SJSA1 (cell line): ENCODE measurements at places on chromosomes 1 and 21. TPM values are rescaled to one million over a fixed set of nuclear protein-coding genes. Genes with fewer than 3 reads are reported as not detected.

Gene CYYR1
- total RNA-seq, result 12.7 and 22.3 TPM in 2 replicates

GRCh38 chr1:230356190-230356589 lies 69.9 kb downstream of the PGBD5 start:
- no peaks in the 10 kb centered on the region for H3K4me1 ChIP-seq
- no peaks in the 10 kb centered on the region for H3K36me3 ChIP-seq
- no peaks in the 10 kb centered on the region for H3K27me3 ChIP-seq
- no peak overlapping the region for H3K27ac ChIP-seq

DNA sequence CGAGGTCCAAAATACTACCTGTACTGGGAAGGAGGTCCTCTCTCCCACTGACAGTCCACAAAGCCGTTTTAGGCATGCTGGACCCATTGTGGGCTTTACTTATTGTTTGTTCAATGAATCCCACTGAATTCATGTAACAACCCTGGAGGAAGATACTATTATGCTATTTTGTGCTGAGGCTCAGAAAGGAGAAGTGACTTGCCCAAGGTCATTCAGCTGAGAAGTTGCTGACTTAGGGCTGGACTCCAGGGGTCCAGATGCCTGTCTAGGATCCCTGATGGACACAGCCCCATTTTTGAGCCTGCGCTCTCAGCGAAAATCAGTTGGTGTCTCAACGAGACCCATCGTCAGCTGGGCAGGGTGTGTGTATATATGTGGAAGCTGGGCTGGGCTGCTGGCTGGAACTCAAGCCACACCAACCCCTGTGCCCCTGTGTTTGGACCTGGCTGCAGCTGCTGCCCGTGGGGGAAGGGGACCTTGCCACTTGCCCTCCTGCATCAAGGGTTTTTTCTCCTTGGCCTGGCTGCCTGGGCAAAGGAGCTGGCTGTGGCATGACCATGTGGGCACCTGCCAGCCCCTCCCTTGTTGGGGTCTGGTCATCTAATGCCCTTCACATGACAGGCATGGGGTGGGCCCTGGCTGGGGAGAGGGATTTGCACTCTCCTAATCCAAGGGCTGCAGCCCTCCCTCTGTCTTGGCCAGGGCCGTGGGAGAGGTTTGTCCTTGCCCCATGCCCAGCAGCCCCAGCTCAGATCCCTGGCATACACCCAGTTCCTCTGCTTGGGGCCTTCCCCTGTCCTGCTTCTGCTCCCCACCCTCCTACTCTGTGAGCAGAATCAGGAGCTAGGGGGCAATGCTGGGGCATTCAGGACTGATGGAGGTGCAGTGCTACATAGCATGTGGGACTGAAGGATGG lies 15.0 kb downstream of the KCNQ4 start:
- no peaks in the 10 kb centered on the region for H3K36me3 ChIP-seq
- DNase-seq, result no peak
- H3K4me3 ChIP-seq, result no peak overlapping the region
- H3K4me1 ChIP-seq, result peaks cover 8% of the 10 kb centered on the region

DNA sequence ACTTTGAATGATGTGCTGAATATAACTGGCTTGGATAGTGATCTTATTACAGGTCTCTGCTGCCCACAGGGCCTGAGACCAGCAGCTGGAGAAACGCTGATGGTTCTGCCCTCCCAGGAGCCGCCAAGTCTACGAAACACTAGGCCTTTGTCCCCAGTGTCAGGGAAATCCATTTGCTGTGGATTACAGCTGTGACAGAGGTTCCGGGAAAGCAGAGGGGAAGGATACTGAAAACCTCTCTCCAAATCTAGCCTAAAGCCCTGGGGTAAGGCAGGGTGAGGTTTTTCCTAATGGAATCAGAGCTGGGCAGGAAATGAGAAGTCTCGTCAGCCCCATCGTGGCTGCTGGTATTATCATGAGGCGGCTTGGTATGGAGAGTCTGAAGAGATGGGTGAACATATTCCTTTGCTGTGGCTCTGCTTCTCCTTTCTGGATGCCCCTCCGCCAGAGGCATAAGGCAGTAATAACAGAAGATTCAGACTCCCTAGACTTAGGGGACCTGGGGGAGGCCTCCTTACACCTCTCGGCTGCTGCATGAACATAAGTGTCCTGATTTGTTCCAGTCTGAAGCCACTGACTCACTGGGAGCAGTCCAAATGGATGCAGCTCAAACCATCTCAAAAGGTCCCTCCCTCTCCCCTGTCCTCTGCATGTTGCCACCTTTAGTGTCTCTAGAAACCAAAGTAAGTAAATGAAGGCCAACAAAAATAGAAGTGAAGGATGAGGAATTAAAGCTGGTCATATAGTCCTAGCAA lies 48.1 kb downstream of the PHC2 start:
- H3K36me3 ChIP-seq, result no peaks in the 10 kb centered on the region
- H3K4me3 ChIP-seq, result no peak overlapping the region
- no peak overlapping the region for H3K27ac ChIP-seq
- peaks cover 18% of the 10 kb centered on the region for H3K4me1 ChIP-seq
- no peaks in the 10 kb centered on the region for H3K27me3 ChIP-seq

DNA sequence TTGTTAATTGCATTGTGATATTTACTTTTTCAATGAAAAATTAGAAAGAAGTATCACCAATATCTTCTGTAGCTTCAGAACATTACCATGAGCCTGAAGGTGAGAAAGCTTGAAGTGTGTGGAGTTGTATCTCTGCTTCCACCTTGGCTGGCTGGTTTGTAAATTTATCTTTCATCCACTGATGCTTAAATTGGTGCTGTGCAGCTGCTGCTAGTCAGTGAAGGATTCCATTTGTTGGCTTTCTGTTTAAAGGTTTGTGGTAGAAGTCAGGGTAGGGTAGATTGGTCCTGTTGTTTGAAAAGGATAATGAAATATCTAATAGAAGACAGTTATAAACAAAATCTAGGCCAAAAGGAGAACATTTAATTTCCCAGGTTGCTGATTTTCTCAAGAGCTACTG lies 105.7 kb downstream of the C1orf21 start:
- peaks cover 20% of the 10 kb centered on the region for H3K4me1 ChIP-seq
- no peaks in the 10 kb centered on the region for H3K27me3 ChIP-seq
- H3K36me3 ChIP-seq, result no peaks in the 10 kb centered on the region
- H3K4me3 ChIP-seq, result no peak overlapping the region
- no peak overlapping the region; the same call in 1 of the 2 replicates for H3K27ac ChIP-seq

DNA sequence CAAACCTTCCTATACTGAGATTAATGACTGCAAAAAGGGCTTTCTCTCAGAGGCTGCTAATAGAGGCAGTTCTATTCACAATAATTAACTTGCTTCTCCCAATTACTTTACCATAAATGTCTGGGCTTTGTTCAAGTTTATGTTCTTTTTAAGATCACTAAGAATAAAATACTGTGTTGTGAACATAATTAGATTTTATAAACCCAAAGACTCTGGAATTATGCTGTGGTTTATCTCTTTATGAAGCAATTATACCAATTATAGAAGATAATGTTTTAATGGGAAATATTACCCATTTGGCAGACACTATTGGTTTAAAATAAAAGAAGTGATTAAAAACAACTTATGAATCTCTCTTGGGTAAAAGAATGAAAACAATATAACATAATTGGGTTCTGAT lies 43.5 kb upstream of the IL12RB2 start:
- DNase-seq, result no peak
- no peak overlapping the region for H3K27ac ChIP-seq
- H3K4me3 ChIP-seq, result no peak overlapping the region
- H3K36me3 ChIP-seq, result no peaks in the 10 kb centered on the region
- H3K27me3 ChIP-seq, result no peaks in the 10 kb centered on the region
- no peaks in the 10 kb centered on the region for H3K4me1 ChIP-seq

- DNase-seq, result no peak
- no peak overlapping the region for H3K4me3 ChIP-seq
- no peaks in the 10 kb centered on the region for H3K36me3 ChIP-seq
Observed at GRCh38 chr21:35470522-35470921, 421.4 kb upstream of the RUNX1 start.
